Activated CD4-positive, alpha-beta memory T cell treated with anti-CD3 and anti-CD28 coated beads, Interleukin-2, amount 10 ng/mL, durations not matched to agents 7 days and 5 days (primary cell): ENCODE measurements at places on chromosomes 2 and 18.
A peak's percentile ranks its signal among the peaks of the same experiment; 100 is the strongest.

DNA sequence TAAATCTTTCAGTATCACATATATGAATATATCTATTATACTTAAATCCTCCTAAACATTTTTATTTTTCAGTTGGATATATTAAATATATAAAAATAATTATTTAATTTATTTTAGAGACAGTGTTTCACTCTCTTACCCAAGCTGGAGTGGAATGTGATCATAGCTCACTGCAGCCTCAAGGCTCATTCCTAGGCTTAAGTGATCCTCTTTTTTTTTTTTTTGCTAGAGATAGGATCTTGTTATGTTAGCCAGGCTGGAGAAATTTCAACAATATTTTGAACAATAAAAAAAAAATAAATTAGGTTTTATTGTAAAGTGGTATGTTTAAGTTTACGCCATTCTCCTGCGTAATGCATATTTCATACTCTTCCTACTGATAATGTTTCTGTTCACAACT is 4.2 kb downstream of the SPAST start:
- no peak for DNase-seq

DNA sequence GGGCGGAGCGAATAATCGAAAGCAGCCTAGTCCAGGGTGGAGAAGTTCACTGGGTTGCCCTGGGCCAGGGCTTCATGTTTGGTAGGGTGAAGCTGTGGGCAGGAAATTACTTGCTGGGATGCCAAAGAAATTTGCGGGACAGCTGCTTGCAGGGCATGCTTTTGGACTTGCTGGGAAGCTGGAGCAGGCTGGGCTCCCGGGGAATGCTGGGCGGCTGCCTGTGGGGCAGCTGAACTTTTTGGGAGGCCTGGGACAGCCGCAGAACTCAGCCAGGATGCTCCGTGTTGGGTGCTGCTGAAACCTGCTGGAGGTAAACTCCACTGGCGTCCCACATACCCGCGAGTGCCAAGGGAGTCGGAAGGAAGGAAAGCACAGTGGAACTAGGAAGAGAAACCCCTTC is 31.9 kb downstream of the ASB1 start:
- DNase-seq = no peak

- DNase-seq = no peak
These were observed 214.1 kb upstream of the SESTD1 start for GRCh38 chr2:179478771-179479170.

DNA sequence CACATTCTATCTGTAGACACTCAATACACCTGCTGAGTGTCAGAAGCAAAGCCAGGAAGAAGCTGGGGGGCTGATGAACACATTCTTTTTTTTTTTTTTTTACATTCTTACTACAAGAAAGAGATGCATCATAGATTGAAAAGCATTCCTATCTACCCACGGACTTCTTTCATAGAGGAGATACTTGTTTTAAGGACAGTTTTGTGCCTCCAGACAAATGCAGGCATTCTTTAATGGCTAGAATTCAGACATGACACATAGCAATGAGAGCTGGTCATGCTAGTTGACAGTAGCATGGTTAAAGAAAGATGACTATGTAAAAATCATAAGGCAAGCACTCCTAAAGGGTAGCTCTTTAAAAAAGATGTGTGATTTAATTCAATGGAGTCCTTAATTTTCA is 110.2 kb downstream of the EPHA4 start:
- no peak for DNase-seq

DNA sequence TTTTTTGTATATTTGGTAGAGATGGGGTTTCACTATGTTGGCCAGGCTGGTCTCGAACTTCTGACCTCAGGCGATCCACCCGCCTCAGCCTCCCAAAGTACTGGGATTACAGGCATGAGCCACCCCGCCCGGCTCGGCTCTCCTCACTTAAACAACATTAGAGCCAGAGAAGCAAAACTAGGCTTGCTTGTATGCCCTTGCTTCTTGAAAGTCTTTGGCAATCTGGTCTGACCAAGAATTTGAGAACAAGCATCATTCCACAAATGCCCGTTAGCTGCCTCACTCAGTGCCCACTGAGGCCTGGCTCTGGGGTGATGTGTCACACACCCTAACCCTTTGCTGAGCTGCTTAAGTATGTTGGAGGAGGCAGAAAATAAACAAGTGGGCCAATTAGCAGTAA is 33.5 kb downstream of the SOWAHC start:
- DNase-seq = no peak

DNA sequence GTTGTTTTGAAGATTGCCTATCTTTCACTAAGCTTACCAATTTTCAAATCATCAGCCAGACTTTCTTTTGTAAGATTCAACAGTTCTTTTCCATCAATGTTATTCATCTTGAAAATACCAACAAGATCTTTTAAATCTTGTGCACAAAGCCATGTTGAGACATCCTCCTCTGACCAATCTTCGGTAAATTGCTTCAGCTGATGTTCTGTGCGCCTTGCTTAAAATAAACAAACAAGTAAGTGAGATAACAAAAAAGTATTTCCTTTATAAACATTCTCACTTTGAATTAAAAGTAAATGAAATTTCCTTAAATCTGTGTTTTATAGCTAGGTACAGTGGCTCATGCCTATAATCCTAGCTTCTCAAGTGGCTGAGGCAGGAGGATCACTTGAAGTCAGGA is 30.3 kb downstream of the WDSUB1 start:
- no peak for DNase-seq

- DNase-seq = no peak
These were observed 290.3 kb upstream of the CCDC68 start for GRCh38 chr18:55249550-55249949.

- DNase-seq = no peak
These were observed 177.5 kb upstream of the GATA6 start for GRCh38 chr18:21991886-21992285.

GRCh38 chr18:73292156-73292555 is 424.4 kb upstream of the NETO1 start:
- DNase-seq = no peak

DNA sequence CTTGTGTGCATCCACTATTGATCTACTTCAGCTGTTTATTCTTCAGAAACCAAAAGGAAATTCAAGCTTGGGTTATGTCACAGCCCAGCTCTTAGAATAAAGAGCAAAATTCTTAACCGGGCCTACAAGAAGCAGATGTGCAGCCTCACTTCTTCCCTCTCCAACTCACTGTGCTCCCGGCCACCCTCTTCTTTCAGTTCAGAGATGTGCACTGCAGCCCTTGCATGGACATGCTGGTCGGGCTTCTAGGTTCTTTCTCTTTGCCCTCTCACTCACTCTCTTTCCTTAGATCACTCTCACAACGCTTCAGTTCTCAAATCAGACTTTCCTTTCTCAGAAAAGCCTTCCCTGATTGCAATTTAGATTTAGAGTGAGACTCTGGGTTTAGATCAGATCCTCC is 104.1 kb downstream of the CHN1 start:
- DNase-seq = no peak

- no peak for DNase-seq
These were observed 223.9 kb downstream of the MYT1L start for GRCh38 chr2:2107141-2107540.

GRCh38 chr18:28109781-28110560 is 67.0 kb downstream of the CDH2 start:
- no peak for DNase-seq

GRCh38 chr2:83103613-83104012 is 1355.5 kb downstream of the SUCLG1 start:
- no peak for DNase-seq

- no peak for DNase-seq
These were observed 95.5 kb downstream of the RDH14 start for GRCh38 chr2:18464913-18465312.

- DNase-seq = no peak
These were observed 26.2 kb downstream of the KLF7 start for GRCh38 chr2:207139552-207139951.

DNA sequence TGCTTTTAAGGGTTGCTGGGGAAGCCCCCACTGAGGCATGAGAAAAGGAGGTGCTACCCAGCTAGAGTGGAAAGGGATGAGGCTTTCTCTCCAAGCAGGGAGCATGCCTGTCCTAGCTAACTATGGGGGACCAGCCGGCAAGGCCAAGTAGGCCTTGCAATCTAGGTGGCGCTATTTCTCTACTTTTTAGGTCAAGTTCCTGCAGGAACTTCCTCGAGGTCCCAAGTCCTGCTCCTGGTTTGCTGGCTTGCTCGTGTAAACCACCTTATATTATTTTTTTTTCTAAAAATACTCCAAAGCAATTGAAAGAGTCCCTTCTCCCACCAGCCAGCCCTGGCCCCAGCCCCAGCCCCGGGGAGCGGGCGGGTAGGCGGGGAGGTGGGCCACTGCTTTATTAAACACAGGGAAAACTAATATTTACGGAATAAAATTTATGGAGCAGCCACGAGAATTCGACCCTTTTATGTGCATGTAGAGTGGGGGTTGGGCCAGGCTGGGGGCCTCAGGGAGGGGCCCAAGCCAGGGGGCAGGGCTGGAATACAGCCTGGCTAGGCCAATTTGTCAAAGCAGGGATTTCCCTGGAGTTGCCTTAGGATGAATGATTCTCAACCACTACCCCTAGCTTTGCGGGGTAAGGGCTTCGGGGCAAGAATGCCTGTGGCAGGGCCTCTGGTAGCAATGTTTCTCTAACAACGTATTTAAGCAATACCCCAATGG is 12.8 kb upstream of the IHH start:
- DNase-seq = no peak

DNA sequence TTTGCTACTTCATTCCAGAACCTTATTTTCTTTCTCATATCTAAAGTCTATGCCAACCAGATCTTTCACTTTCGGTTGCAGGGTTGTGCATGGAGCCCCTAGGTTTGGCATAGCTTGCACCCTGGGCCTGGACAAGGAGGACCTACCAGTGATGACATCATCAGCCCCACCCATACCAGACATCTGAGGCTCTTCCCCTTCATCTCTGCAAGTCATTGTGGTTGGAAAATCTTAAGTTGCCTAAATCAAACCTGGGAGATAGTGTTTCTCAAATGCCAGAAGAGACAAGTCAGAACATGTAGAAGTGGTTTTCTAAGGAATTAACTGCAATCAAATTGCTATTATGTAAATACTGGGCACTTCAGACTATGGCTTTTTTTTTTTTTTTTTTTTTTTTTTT is 363.3 kb downstream of the ZNF516 start:
- DNase-seq = no peak

DNA sequence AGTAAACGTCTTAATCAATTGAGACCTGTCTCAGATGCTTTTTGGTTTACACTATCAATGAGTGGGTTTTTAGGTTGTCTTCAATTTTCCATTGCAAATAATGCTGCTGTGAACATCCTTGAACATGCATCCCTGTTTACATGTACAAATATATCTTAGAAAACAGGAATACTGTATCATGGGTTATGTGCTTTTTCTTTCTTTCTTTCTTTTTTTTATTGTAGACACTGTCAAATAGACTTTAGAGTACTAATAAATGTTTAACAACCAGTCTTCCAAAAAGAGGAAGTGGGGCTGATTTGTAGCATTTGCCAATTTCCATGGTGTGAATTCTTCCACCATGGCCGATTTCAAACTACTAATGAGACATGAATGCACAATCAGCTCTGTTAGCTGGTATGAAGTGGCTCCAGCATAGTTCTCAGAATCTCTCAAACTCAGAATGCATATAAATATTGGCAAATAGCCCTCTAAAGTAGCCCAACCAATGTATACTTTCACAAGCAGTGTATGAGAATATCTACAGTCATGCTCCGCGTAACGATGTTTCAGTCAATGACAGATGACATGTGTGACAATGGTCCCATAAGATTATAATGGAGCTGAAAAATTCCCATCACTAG is 50.3 kb upstream of the B3GNT2 start:
- DNase-seq = no peak

DNA sequence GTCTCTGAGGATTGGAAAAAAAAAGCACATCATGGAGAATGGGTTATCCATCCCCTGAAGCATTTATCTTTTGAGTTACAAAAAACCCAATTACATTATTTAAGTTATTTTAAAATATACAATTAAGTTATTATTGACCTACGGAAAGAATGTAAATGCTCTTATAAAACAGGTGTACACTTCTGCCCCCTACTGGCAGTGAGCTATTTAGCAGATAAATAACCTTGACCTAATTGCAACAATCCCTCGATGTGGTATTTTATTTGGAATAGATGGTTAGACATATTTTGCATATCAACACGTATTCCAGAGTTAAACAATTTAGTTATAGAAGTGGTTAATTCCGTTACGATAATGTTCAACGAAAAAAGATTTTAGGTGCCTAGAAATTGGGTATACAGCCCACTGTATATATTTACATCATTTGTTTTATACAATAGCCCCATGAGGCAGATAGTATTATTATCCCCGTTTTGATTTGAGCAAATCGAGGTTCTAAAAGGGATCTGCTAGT is 9.1 kb upstream of the DAW1 start:
- DNase-seq = peak; percentile 25

- no peak for DNase-seq
These were observed 12.5 kb downstream of the ITM2C start for GRCh38 chr2:230877116-230877758.

DNA sequence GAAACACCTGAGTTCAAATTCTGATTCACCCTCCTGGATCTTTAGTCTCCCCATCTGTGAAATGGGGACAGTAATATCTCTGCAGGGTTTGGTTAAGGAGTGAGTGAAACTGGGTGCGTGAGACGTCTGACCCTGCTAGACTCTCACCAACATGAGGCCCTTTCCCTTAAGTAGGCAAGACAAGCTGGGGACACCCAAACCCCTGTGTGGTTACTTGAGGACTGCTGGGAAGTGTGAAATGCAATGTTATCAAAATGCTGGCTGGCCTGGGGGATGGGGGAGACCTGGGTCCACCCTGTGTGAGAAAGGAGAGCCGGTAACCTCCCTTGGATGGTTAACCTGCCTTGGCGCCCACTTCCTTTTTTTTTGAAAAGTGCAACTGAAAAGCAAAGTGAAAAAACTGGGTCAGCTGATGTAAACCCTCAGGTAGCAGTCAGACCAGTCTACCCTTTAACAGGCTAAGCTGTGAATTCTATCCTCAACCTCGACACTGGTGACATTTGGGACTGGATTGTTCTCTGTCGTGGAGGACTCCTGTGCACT is 82.3 kb downstream of the INPP5D start:
- DNase-seq = peak; percentile 73

DNA sequence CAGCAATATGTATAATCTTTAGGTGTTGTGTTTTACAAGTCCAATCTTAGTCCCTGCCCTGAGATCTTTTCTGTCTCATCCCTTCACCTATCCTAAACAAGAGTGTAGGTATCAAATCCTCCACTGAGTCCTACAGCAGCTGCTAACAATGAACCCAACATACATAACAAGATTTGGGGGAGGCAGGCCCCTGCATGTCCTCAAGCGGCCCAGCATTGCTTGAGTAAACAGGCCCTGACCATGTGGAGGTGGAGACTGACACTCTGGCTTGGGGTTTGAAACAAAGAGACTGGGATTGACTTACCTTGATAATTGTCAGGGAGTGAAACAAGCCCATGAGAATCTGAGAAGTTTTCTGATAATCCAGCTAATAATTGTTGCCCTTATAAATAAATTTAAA is 213.4 kb downstream of the STK39 start:
- DNase-seq = no peak

DNA sequence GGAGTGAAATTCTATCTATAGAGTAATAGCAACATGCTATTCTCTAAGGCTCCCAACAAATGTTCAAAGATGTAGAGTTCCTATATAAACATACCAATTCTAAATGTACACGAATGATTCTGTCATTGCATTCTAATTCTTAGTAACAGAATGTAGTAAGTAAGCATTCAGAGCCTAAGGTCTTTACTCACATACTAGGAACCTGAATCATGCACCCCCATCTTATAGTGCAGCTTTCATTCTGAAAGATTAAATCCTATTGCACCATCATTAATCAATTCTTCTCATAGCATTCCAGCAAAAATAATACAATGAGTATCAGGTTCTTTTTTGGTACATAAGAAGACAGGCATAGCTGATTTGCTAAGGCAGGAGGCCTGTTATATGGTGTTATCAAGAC is 230.0 kb downstream of the NCKAP5 start:
- DNase-seq = no peak
